ENCODE measurements at places on chromosomes 2 and 18. TPM values are rescaled to one million over a fixed set of nuclear protein-coding genes. Genes with fewer than 3 reads are reported as not detected.

The SERPINB10 gene
- total RNA-seq, result 0.63 TPM

The WDR12 gene
- 9.4 TPM for total RNA-seq

The EMILIN2 gene
- total RNA-seq, result 63.2 TPM

The TCF23 gene
- total RNA-seq, result 0.18 TPM

- H3K27me3 ChIP-seq, result no peaks in the 10 kb centered on the region
- H3K36me3 ChIP-seq, result no peaks in the 10 kb centered on the region
- no peaks in the 10 kb centered on the region for H3K4me1 ChIP-seq
- peak; percentile 21 for DNase-seq
These were observed 59.7 kb downstream of the POLE4 start for GRCh38 chr2:75018162-75018561.

GRCh38 chr2:32478889-32479620 is 122.2 kb downstream of the BIRC6 start:
- H3K4me1 ChIP-seq, result no peaks in the 10 kb centered on the region
- no peak overlapping the region for H3K4me3 ChIP-seq
- no peak overlapping the region for H3K27ac ChIP-seq
- H3K36me3 ChIP-seq, result peaks cover 14% of the 10 kb centered on the region
- no peaks in the 10 kb centered on the region for H3K27me3 ChIP-seq
- no peak for DNase-seq

- no peak for DNase-seq
- H3K4me3 ChIP-seq, result no peak overlapping the region
- no peaks in the 10 kb centered on the region for H3K4me1 ChIP-seq
- peaks cover 2% of the 10 kb centered on the region for H3K36me3 ChIP-seq
These were observed 112.8 kb upstream of the MAP3K20 start for GRCh38 chr2:172962824-172963223.

DNA sequence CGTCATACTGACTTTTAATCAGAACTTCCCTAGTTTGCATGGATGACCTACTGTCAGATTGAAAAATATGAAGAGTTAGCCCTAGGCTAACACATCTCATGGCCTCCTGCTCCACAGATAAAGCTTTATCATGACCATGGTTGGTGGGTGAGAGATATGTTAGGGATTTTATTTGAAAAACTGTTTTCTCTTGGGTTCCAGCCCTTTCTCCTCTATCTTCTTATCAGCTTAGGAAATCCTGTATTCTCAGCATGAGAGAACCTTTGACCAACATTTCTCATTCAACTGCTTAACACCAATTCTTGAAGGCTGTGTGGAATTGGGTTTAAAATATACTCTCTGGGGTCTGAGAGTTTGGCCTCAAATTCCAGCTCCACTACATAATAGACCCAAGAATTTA is 1407.0 kb upstream of the CELF4 start:
- DNase-seq, result no peak
- H3K4me1 ChIP-seq, result no peaks in the 10 kb centered on the region
- no peaks in the 10 kb centered on the region for H3K27me3 ChIP-seq
- H3K4me3 ChIP-seq, result no peak overlapping the region
- no peak overlapping the region for H3K27ac ChIP-seq

DNA sequence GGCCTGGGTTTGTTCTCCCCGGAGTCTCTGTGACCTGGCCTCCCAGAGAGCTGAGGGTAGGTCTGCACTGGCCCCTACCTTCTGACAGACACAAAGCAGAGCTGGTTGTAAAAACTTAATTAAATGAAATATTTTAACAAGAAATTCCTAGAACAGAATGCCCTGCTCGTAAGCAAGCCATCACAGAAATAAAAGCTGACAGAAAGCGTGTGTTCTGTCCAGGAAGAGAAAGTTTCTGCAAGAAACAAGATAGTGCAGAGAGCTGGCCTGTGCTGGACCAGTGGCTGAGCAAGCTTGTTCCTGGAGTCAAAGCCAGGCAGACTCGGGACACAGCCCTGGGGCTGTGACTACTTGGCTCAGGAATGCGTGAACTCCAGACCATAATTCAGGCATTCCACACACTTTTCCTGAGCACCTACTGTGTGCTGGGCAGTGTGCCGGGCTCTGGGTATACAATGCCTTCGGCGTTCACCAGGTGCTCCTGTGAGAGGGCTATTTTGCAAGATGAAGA is 51.6 kb downstream of the APOB start:
- H3K27me3 ChIP-seq, result no peaks in the 10 kb centered on the region
- peak; percentile 47 for DNase-seq
- no peaks in the 10 kb centered on the region for H3K4me1 ChIP-seq
- no peaks in the 10 kb centered on the region for H3K36me3 ChIP-seq
- H3K27ac ChIP-seq, result no peak overlapping the region

Data from lung (tissue), 17 donors.